Tibial nerve (tissue), 4 donors: ENCODE measurements at places on chromosomes 7 and 10. TPM values are rescaled to one million over a fixed set of nuclear protein-coding genes. Genes with fewer than 3 reads are reported as not detected.

- no peak for DNase-seq
Measured at GRCh38 chr7:70923181-70923845, 208.6 kb upstream of the GALNT17 start.

Gene ERLIN1
- 27.9 TPM for total RNA-seq

Gene C10orf71
- 0.22 TPM for total RNA-seq

- no peak for DNase-seq
Measured at GRCh38 chr10:43594944-43595589, 11.2 kb upstream of the ZNF485 start.

- no peak for DNase-seq
Measured at GRCh38 chr10:16986406-16987205, 143.0 kb downstream of the CUBN start.

GRCh38 chr10:71694567-71694968 is 25.0 kb downstream of the C10orf105 start:
- DNase-seq: peak; percentile 35

- DNase-seq: no peak
Measured at GRCh38 chr10:76403912-76404311, 972.5 kb downstream of the LRMDA start.
